ENCODE measurements at places on chromosomes 12 and 14.
A peak's percentile ranks its signal among the peaks of the same experiment; 100 is the strongest.

DNA sequence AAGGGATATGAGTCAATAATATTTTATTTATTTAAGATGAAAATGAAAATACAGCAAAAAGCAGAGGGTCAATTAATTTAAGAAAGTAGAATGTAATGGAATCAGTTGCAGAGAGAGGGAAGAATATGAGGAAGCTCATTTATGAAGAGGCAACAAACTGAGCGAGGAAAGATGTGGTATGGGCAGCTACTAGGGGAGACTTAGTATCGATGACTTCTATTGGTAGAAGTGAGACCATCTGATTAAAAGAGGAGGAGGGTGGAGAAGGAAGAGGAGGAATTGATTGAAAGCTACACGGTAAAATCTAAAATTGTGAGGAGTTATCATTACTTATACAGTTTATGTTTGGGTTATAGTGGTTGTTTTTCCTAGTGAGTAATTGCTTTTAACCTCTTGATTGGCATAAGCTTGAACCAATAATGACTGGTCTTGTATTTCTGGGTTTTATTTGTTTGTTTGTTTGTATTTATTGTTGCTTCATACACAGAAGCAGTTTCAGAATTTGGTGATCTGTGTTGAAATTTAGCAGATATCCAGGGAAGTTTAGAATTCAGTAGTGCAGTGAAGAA, 121.0 kb downstream of the LRRIQ1 start:
- no peak for DNase-seq

- DNase-seq = no peak
Measured at GRCh38 chr14:104429291-104429861, 150.2 kb upstream of the C14orf180 start.

DNA sequence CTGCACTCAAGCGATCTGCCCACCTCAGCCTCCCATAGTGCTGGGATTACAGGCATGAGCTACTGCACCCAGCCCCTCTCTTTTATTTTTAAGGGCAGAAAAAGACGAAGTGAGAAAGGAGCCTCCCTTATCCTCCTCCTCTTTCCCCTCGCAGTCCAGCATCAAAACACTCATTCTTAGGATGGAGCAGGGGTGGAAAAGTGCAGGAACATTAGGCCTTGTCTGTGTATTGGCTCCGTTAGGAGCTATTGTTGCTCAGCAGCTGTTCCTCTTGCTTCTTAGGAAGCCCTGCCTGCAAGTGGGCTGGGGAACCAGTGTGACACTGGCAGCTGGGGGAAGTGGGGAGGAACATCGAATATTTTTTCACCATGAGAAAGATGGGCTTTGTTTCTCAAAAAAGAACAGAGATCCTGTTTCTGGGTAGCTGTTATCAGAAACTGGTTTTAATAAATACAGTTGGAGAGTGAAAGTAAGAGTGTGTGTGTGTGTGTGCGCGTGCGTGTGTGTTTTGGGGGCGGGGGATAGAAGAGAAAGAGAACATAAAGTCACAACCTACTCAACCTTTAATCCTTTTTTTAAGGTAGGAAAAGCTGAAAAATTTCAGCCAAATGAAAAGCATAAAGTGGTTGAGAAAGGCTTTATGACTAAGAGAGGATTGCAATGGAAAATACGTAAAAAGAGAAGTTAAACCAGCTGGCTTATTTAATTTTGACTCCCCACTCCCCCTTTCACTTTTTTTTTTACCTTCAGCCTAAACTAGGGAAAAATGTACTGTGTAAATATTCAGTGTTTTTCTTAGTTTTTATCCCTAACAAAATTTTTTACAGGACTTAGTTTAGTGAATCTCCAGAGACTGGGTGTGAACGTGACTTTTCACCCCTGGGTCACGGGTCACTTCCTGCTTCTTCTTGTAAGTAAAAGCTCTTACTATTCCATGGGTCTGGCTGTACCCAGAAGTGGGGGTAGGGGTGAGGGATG, 197.2 kb upstream of the PLEKHG7 start:
- peak; percentile 26 for DNase-seq

DNA sequence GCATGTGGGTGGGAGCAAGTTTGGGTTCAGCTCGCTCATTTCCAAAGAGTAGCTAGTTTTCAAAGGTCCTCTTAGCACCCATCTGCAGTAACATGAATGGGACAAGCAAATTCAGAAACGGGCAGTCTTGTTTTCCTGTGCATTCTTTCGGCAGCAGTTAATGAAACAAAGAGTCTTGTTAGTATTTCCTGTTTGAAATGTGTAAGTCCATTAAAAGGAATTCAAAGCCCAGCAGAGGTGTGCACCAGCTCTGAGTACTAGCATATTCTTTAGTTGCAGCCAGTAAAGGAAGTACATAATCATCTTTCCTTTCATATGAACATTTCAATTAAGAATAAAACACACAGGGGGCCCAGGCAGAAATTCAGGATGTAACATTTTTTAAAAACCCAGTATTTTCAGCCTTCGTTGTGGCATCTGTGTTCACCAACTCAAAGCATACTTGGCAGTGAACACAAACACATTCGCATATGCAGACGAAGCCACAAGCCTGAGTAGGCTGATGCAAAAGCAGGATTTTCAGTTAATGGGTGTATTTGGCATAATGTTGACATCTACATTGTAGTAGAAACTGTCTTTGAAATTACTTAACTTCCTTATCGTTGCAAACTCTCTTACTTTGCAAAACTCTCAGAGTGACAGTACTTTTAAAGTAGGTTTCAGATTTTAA, 570.0 kb upstream of the FLRT2 start:
- no peak for DNase-seq

- no peak for DNase-seq
Measured at GRCh38 chr12:18859400-18859799, 121.5 kb downstream of the CAPZA3 start.

DNA sequence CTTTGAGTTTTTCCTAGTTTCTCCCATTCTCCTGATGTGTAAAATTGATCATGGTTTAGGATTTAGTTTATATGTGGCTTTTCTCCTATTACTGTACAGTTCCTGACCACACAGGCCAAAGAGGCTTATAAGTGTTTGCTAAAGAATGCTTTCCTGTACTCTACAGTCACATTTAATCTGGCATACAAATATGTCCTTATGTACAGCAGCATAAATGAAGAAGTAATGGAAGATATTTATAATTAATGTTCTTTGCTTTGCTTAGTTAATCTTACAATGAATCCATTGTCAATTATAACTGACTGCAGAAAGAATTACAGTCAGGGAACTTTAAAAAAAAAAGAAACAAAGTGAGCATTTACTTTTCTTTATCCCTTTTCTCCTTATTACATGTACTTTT, 293.9 kb downstream of the KCNC2 start:
- no peak for DNase-seq

- no peak for DNase-seq
Measured at GRCh38 chr12:22665476-22665875, 40.5 kb downstream of the ETNK1 start.

GRCh38 chr12:130083734-130084133, 78.5 kb upstream of the FZD10 start:
- no peak for DNase-seq

DNA sequence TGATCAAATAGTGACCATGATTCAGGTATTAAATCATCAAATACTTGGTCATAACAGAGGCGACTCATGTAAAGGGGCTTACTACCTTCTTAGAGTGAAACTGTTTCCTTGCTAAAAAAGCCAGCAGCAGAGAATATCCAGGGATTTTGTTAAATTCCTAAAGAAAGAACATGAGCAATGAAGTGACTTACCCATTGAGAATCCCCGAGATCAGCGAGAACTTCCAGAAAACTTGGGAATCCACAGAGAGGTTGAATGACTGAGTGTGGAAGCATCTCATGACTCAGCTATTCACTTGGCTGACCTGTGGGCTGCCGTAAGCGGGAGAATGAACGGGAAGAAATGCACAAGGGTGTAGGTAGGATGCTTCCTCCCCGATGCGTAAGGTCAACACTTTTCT, 85.3 kb upstream of the KCNA1 start:
- DNase-seq = no peak

DNA sequence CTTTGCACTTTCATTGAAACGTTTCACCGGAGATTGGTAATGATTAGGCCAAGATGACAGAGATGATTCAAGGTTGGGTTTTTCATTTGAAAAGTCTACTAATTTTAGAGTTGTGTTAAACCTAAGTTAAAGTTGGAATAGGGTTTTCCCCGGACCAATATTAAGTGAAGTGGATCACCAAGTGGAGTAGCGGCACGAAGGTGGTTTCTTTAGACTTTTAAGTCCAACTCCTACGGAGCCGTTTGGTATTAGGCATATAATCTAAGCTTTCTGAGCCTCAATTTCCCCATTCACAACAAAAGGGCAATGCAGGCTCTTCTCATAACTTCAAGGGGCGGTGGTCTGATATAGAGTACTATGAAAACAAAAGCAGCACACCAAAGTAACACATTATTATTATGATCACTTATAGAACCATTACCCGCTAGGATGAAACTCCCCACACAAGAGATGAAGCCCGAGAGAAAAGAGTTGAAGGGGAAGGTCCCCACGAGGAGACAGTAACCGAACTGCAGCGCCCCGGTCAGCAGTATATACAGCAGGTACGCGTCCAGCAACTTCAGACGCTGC, 413 bp downstream of the DAD1 start:
- DNase-seq = no peak

- DNase-seq = no peak
Measured at GRCh38 chr14:93915800-93916199, 11.3 kb upstream of the FAM181A start.

DNA sequence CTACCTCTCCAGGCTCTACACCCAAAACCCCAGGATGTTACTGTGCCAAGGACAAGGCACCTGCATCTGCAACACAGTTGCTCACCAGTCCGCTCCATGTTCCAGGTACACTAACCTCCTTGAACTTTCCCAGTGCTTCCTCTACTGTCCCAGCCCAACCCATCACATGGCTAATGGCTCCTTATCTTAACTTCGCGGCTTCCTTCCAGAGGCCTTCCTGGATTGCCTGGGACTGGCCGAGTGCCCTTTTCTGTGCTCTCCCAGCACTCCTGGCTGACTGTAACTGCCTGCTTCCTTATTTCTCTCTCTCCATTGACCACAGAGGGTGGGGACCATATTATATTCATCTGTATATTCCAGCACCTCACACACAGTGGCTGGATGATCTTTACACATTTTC, 20.9 kb downstream of the POMT2 start:
- no peak for DNase-seq

DNA sequence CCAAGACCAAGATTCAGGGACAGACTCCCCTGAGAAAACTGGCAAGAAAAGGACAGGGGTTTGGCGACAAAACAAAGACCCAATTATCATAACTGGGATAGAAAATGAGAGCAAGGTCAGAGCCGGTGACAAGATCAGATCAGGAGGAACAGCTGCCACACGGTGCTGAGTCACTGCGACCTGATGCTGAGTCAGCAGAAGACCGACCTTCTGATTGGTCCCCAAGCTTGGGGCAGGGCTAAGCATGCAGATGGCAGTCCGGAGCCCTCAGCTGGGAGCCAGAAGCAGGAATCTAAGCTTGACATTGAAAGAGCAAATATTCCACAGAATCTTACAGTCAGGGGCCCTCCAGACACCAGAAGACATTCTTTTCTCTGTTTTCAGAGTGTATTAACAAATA, 19.1 kb upstream of the ARMH4 start:
- peak; percentile 69 for DNase-seq

GRCh38 chr12:115169981-115170380, 486.0 kb upstream of the TBX3 start:
- no peak for DNase-seq

- no peak for DNase-seq
Measured at GRCh38 chr12:84919271-84919670, 6.7 kb upstream of the SLC6A15 start.

- no peak for DNase-seq
Measured at GRCh38 chr14:64824471-64824870, 55.2 kb downstream of the SPTB start.

- DNase-seq = no peak
Measured at GRCh38 chr12:3214526-3215365, 137.6 kb downstream of the TSPAN9 start.

GRCh38 chr12:49828133-49829091, at the start of gene NCKAP5L:
Gene NCKAP5L, minus strand, starts transcription at chr12:49828413. Its CDS starts 24,369 bp downstream, at chr12:49804044.
- peak; percentile 97 for DNase-seq

GRCh38 chr12:85283560-85283959, 3.5 kb downstream of the ALX1 start:
- no peak for DNase-seq

DNA sequence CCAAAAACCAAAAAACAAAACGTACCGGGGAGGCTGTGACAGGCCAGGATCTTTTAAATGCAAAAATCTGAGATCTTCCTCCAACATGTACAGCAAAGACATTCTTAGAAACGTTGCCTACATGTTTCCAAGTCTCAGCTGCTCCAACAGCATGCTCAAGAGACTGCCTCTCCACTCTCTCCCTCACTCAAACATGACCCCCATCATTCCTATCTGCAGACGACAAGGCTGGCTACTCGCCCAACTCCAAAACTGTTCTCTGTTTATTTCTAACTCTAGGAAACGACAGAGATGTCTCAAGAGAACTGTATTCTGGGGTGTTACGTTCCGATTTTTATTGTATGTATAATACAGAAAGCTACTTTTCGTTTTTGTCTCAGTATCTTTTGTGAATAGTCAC, 57.5 kb upstream of the TMCC3 start:
- DNase-seq = no peak

GRCh38 chr12:95802482-95803270, 12.1 kb upstream of the NTN4 start:
- no peak for DNase-seq

Measured in GM20000 (cell line).